ENCODE measurements at places on chromosomes 13 and 19. TPM values are rescaled to one million over a fixed set of nuclear protein-coding genes. Genes with fewer than 3 reads are reported as not detected.

The ACER1 gene
- not detected for total RNA-seq

The SULT2B1 gene
- not detected for total RNA-seq

The SLC10A2 gene
- total RNA-seq, result 0.07 TPM

The FCHO1 gene
- total RNA-seq, result 10.8 TPM

The MAP2K2 gene
- total RNA-seq, result 171 TPM

The ETV2 gene
- total RNA-seq, result 1.8 TPM

The TLE2 gene
- 1.4 TPM for total RNA-seq

The LRG1 gene
- 0.09 TPM for total RNA-seq

The LRP3 gene
- total RNA-seq, result 85.6 TPM

- no peak for DNase-seq
Observed at GRCh38 chr19:347946-348861, 3.6 kb upstream of the MIER2 start.

GRCh38 chr13:34012382-34012781 is 194.4 kb downstream of the RFC3 start:
- DNase-seq, result no peak

GRCh38 chr19:6325614-6326013 is 7.8 kb downstream of the ACER1 start:
- no peak for DNase-seq

- no peak for DNase-seq
Observed at GRCh38 chr13:106118996-106119395, 416.5 kb downstream of the EFNB2 start.

DNA sequence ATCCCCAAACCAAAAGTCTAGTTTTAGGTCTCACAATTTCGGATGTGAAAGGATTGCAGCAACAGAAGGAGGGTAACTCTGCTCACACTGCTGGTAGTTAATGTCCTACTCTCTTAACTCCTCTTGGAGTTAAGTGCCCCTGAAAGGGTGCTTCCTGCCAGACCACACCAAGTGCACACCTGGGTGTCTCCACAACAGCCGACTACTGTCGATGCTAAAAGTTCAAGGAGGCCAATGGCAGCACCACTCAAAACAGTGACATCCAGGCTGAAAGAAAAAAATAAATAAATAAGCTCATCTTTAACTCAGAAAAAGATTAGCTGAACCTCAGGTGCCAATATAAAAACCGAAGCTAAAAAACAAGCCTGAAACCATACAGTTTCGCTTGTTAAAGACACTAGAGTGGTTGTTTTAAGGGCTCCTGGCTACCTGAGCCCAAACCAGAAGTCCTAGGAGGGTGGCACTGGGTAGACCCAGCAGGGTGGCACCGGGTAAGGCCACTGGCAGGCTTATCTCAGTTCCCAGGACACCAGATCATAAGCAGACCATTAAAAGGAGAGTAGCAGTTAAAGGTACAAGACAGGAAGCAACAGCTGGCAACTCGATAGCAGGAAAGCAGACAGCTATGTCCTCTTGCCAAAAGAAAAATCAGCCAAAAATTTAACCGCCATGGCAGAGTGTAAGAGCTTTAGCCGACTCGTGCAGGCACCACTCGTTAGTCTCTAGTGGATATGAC is 39.3 kb downstream of the BRD4 start:
- DNase-seq, result no peak

GRCh38 chr13:110557082-110557481 is 4.4 kb downstream of the RAB20 start:
- DNase-seq, result no peak

DNA sequence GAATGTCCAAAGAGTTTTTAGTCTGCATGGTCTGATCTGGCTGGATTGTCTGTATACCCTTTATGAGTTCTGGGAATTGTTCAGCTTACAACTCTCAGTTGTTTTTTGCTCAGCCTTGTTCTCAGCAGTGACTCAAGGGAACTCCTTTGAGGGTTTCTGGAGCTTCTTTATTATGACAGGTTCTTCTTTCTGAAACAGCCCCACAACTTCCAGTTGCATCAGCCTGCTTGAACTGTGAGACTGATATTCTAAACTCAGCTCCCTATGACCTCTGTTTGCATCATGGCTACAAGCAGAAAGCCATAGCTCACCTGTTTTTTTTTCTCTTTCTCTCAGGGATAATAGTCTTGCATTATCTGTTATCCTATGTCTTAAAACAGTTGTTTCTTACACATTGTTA is 85.0 kb downstream of the TDRD3 start:
- no peak for DNase-seq

- no peak for DNase-seq
Observed at GRCh38 chr13:36559375-36559774, 114.4 kb upstream of the SERTM1 start.

GRCh38 chr19:13066933-13067807 is 35.5 kb downstream of the LYL1 start:
- DNase-seq, result no peak

GRCh38 chr13:67048084-67048820 is 181.9 kb downstream of the PCDH9 start:
- no peak for DNase-seq

GRCh38 chr19:45595814-45596213 is 6.2 kb downstream of the GPR4 start:
- no peak for DNase-seq

All from neural crest cell (in vitro differentiated cells).